ENCODE measurements at places on chromosomes 4 and X. TPM values are rescaled to one million over a fixed set of nuclear protein-coding genes. Genes with fewer than 3 reads are reported as not detected.

The GPRIN3 gene
- 66.9 TPM for total RNA-seq

The CCSER1 gene
- total RNA-seq, result not detected

The OTUD6A gene
- not detected for total RNA-seq

The USP17L20 gene
- total RNA-seq, result not detected

The LDB2 gene
- not detected for total RNA-seq

The TENM3 gene
- not detected for total RNA-seq

The ARHGEF6 gene
- total RNA-seq, result 126 TPM

The GAGE12J gene
- not detected for total RNA-seq

The FIP1L1 gene
- total RNA-seq, result 79.5 TPM

The SMIM31 gene
- not detected for total RNA-seq

The HAND2 gene
- not detected for total RNA-seq

The TKTL2 gene
- total RNA-seq, result not detected

The MAGEA1 gene
- total RNA-seq, result not detected

The SLC9A7 gene
- total RNA-seq, result 9.1 TPM

The OGT gene
- total RNA-seq, result 381 TPM

The ZFP42 gene
- total RNA-seq, result not detected

The CLIC2 gene
- 0.35 TPM for total RNA-seq

The TRPC3 gene
- 2.1 TPM for total RNA-seq

The EDNRA gene
- not detected for total RNA-seq

The ARX gene
- total RNA-seq, result not detected

The SSX2B gene
- total RNA-seq, result not detected

The HPGD gene
- total RNA-seq, result 30.2 TPM

The PPARGC1A gene
- not detected for total RNA-seq

The ARHGEF38 gene
- total RNA-seq, result not detected

The GRIA2 gene
- not detected for total RNA-seq

The SSX4B gene
- total RNA-seq, result not detected

The CDX4 gene
- total RNA-seq, result not detected

The RIPPLY1 gene
- total RNA-seq, result not detected

The JCHAIN gene
- total RNA-seq, result not detected

The BTK gene
- total RNA-seq, result 0.14 TPM

The RCHY1 gene
- total RNA-seq, result 34.1 TPM

The VCX gene
- not detected for total RNA-seq

The RTL9 gene
- total RNA-seq, result not detected

The COL4A5 gene
- not detected for total RNA-seq

The ADGRG2 gene
- not detected for total RNA-seq

All from activated CD8-positive, alpha-beta memory T cell treated with anti-CD3 and anti-CD28 coated beads, Interleukin-2, amount 10 ng/mL, durations not matched to agents 7 days and 5 days (primary cell).